ENCODE measurements at places on chromosomes 4 and X.

- DNase-seq, result no peak
Measured at GRCh38 chrX:113529426-113530013, 688.9 kb upstream of the AMOT start.

DNA sequence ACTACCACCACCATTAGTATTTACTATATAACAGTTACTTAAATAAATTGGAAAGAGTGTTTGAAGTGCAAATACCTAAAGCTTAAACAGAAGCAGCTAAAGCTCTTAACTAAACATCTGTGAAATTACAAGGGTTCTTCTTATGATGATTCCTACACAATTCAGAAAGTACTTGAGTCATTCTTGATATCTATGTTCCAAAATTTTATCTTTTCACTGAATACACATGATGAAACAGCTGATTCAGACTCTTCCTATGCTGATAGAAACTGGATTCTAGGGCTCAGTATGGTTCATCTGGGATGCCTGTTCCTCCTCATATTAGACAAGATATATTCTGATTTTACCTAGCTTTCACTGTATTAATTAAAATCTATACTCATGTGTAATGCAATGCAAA lies 13.6 kb downstream of the EREG start:
- DNase-seq, result no peak

DNA sequence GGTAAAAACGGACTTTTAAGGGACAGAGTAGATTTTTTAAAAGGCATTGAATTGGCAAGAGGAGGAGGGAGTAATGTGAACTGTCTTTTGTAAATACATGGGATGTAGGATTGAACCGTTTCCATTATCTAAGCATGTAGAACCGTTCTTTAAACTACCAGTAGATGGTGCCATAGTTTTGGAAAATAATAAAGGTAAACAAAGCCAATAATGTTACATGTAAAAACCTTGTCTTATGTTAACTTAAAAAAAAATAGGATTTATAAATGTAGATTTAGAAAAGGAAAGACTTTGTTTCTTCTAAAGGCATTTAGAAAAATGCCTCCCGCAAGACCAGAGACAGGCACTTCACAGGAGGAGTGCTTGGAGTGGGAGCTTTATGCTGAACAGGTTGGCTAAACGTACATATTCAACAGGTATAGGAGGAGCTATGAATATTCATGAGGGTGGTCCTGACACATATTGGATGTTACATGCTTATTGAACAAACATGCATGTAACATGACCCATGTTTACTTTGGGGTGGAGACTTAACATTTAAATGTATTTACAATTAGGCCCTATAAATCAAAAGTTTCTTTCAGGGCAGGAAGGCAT lies 45.5 kb upstream of the FAM241A start:
- peak; percentile 79 for DNase-seq

GRCh38 chr4:134045411-134045810 lies 156.2 kb downstream of the PABPC4L start:
- DNase-seq, result no peak

- DNase-seq, result no peak
Measured at GRCh38 chr4:41461780-41462307, 76.1 kb upstream of the LIMCH1 start.

GRCh38 chr4:11160288-11160687 lies 268.4 kb downstream of the HS3ST1 start:
- DNase-seq, result peak; percentile 18

GRCh38 chrX:118773782-118774181 lies 46.4 kb downstream of the IL13RA1 start:
- DNase-seq, result no peak

GRCh38 chr4:26724534-26724933 lies 136.1 kb upstream of the STIM2 start:
- DNase-seq, result no peak

- DNase-seq, result no peak
Measured at GRCh38 chrX:136665258-136665900, 17.4 kb downstream of the CD40LG start.

DNA sequence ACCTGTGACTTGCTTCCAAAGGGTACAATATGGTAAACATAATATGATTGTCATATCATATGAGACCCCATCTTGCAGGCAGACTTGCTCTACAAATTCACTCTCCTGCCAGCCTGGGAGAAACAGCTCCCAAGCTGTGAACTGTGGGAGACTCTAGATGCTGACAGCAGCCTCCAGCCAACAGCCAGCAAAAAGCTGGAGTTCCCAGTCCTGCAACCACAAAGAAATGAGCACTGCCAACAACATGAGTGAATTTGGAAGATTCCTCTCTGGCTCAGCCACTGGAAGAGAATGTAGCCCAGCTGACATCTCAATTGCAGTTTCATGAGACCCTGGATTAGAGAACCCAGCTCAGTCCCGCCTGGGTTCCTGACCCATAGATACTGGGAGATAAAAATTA lies 145.4 kb downstream of the QDPR start:
- DNase-seq, result no peak

- no peak for DNase-seq
Measured at GRCh38 chr4:85132570-85132969, 166.1 kb upstream of the WDFY3 start.

GRCh38 chr4:13783800-13784411 lies 156.4 kb upstream of the BOD1L1 start:
- DNase-seq, result peak; percentile 52
